Activated naive CD8-positive, alpha-beta T cell treated with anti-CD3 and anti-CD28 coated beads, Interleukin-2, amount 10 ng/mL, durations not matched to agents 7 days and 5 days (primary cell): ENCODE measurements at places on chromosomes 1 and 21. TPM values are rescaled to one million over a fixed set of nuclear protein-coding genes. Genes with fewer than 3 reads are reported as not detected.

DNA sequence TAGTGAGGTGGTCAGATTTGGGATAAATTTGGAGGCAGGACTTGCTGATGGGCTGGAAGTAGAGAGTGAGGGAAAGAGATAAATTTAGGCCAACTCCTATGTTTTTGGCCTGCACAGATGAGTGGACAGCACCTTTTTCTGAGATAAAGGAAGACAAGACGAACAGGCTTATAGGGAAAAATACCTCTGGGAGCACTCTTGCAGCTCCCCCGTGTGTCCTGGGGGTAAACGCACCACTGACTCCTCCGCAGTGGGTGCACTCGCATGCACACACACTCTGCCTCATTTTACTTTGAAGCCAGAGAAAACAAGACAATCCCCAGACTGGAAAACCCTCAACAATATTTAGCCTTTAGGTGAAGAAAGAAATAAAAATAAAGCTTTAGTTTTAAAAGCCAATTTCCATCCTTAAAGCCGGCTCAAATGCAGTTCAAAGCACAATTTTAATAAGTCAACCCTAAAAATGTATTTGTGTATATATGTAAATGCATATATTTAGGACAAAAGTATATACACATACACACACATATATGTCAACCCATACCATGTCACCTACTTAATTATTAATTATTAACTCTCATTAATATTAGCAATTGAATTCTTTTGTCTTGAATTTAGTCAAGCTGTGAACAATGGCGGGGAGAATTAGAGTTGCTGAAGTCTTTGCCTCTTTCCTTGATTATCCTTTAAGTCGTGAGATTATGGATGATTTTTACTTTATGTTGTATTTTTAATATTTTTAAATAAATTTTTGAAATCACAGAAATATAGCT lies 341.8 kb downstream of the ZNF326 start:
- H3K27ac ChIP-seq: no peak overlapping the region
- no peaks in the 10 kb centered on the region for H3K27me3 ChIP-seq
- no peaks in the 10 kb centered on the region for H3K36me3 ChIP-seq

DNA sequence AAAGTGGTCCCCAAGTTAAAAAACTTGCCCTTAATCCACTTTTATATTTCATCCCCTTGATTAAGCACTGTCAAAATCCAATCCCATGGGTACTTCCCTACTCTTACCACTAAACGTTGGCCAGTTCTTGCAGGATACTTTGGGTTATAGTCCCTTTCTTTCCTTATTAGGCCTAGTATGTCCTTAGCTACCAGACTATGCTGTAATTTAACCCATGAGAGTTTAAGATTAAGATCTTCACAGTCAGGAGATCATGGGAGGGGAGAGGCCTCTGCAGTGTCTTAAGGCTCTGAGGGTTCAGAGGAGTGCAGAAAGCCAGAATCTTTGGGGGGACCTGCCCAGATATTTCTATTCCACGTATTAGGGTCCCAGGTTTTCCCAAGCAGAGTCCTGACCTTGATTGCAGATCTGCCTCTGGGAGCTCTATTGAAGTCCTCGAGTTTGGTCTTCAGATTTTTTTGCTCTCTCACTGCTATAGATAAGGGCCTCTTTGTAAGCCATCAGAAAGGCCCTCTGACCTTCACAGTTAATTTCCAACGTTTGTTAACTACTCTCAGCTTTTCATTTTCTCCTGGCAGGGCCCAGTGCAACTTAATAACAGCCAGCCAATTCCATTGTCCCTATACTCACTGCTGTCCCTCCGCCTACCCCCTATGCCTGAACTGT lies 9.0 kb upstream of the CGN start:
- no peak for DNase-seq
- no peak overlapping the region for H3K27ac ChIP-seq
- H3K4me1 ChIP-seq: peaks cover 2% of the 10 kb centered on the region

GRCh38 chr1:82565146-82565545 lies 764.4 kb downstream of the ADGRL2 start:
- no peak overlapping the region for H3K4me3 ChIP-seq
- H3K36me3 ChIP-seq: no peaks in the 10 kb centered on the region
- DNase-seq: no peak
- no peak overlapping the region for H3K27ac ChIP-seq
- no peaks in the 10 kb centered on the region for H3K27me3 ChIP-seq

GRCh38 chr1:179807291-179807690 lies 64.2 kb downstream of the FAM163A start:
- H3K27me3 ChIP-seq: peaks cover 2% of the 10 kb centered on the region
- no peaks in the 10 kb centered on the region for H3K36me3 ChIP-seq
- peaks cover 4% of the 10 kb centered on the region for H3K4me1 ChIP-seq
- H3K4me3 ChIP-seq: no peak overlapping the region
- H3K27ac ChIP-seq: no peak overlapping the region
- DNase-seq: no peak

DNA sequence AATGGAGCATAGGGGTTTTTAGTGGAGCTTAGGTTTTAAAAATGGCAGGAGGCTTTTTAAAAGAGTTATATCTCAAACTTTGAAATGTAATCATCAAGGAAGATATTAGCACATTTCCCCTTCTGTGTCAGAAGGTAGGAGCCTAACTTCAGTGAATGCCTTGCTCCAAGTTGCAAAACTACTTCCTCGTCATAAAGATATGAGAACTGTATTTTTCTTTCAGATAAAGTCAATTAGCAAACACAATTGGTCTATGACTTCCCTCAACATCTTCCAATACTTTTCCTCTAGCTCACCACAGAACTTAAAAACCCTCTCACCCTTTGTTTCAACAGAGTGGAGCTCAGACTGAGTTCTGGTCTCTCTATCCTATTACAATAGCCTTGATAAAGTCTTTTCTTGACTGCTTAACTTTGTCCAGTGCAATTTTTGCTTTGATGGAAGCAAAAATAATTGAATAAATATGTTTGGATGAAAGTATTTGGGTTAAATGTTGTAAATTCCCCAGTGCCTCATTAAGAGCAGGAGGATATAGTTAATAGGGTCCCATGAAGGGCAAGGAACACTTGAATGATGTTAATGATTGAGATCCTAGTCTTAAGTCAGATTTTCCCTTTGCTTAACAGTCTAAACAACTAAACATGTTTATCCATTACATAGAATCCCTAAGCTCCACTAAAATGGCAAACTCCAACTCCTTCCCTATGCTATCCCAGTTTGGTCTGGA lies 58.9 kb downstream of the TNFSF18 start:
- H3K4me3 ChIP-seq: no peak overlapping the region
- no peak for DNase-seq
- H3K27me3 ChIP-seq: no peaks in the 10 kb centered on the region

DNA sequence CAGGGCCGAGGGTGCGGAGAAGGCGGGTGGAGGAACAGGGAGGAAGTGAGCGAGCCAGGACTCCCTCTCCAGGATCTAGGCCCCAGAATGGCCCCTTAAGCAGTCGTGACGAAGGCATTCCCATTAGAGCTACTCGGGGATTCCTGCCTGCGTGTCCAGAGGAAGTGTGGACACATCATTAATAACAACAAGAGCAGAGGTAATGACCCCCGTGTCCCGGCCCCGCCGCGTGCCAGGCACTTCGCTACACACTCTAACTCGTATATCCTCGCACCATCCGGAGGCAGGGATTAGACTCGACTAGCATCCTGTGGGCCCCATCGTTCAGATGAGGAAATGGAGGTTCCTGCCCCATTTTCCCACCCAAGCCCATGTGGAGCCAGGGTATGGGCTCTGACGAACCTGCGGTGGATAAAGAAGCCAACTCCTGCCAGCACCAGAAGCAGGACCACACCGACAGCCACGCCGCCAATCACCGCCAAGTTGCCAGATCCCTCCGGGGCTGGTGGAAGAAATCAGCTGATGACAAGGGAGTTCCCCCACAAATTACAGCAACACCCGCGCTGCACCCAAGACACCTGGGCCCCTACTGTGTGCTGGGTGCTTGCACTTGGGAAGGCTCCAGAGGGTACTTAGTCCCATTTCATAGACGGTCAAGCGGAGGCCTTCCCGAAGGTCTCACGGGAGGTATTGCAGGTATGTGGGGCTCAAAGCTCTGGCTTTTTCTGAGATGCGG lies 21.6 kb downstream of the EPHA2 start:
- H3K36me3 ChIP-seq: no peaks in the 10 kb centered on the region
- DNase-seq: no peak
- H3K27me3 ChIP-seq: peaks cover 2% of the 10 kb centered on the region
- H3K4me1 ChIP-seq: no peaks in the 10 kb centered on the region
- no peak overlapping the region for H3K4me3 ChIP-seq
- no peak overlapping the region for H3K27ac ChIP-seq

DNA sequence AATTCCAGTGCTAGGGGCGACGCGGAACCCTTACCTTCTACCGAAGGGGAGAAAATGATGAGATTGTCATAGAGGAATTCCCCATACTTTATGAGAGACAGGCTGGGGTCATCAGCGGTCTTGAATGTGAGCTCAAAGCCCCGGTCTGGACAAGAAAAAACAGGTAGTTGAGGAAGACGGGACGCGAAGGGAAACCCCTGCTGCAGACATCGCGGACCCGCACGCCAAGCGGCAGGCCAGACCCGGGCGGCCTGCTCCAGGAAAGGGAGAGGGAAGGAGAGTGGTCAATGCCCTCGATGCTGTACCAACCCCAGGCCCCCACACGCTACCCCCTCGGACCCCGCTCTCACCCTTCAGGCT lies 342 bp downstream of the DDOST start:
- H3K4me1 ChIP-seq: peaks cover 32% of the 10 kb centered on the region
- peak overlapping the region; percentile 94 for H3K4me3 ChIP-seq
- DNase-seq: no peak

GRCh38 chr1:248686815-248687214 lies 15.8 kb downstream of the OR14I1 start:
- H3K27ac ChIP-seq: no peak overlapping the region
- DNase-seq: no peak
- H3K4me1 ChIP-seq: peaks cover 1% of the 10 kb centered on the region
- peaks cover 6% of the 10 kb centered on the region for H3K27me3 ChIP-seq
- H3K4me3 ChIP-seq: no peak overlapping the region

GRCh38 chr1:14650951-14651350 lies 52.5 kb downstream of the KAZN start:
- DNase-seq: no peak
- H3K27me3 ChIP-seq: no peaks in the 10 kb centered on the region
- H3K27ac ChIP-seq: no peak overlapping the region
- no peak overlapping the region for H3K4me3 ChIP-seq
- H3K4me1 ChIP-seq: no peaks in the 10 kb centered on the region

GRCh38 chr1:112983537-112984131 lies 27.6 kb upstream of the SLC16A1 start:
- DNase-seq: no peak
- H3K27me3 ChIP-seq: no peaks in the 10 kb centered on the region

DNA sequence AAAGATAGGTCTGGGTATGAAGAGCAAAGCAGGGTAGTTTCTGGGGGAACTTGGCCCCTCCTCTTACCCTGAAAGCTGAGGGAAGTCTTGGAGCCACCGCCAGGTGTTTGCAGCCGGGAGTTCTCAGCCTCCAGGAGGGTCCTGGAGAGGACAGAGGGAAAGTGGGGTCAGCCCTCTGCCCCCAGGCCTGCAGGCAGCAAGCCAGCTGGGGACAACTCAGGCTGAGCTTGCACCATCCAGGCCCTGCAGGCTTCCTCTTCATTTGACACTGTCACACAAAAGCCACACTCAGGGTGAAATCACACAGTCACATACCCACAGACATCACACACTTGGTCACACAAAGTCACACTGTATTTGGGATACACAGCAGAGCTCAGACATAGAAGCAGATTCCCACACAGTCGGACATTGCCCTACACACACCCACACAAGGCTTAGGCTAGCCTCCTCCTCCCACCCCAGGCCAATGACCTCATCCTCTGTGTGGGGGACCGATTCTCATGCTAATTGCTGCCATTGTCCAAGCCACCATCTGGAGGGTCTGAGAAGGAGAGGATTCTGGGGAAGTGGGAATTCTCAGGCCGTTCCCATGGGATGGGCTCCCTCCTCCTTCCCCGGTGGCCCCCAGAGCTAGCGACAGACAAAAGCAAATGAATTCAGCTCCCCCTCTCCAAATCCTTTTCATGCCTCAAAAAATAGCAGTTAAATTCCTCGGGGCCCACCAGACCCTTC lies 3.7 kb downstream of the NES start:
- peaks cover 54% of the 10 kb centered on the region for H3K27me3 ChIP-seq
- DNase-seq: no peak
- no peak overlapping the region for H3K27ac ChIP-seq
- H3K4me1 ChIP-seq: peaks cover 6% of the 10 kb centered on the region
- H3K4me3 ChIP-seq: no peak overlapping the region

- DNase-seq: no peak
- peaks cover 33% of the 10 kb centered on the region for H3K27me3 ChIP-seq
- H3K4me3 ChIP-seq: no peak overlapping the region
- no peak overlapping the region for H3K27ac ChIP-seq
- H3K4me1 ChIP-seq: peaks cover 41% of the 10 kb centered on the region
Measured at GRCh38 chr1:159829822-159830465, 3.3 kb downstream of the SLAMF8 start.

GRCh38 chr1:27672750-27673112 lies 739 bp upstream of the IFI6 start:
- DNase-seq: no peak
- H3K4me1 ChIP-seq: peaks cover 22% of the 10 kb centered on the region
- H3K27me3 ChIP-seq: no peaks in the 10 kb centered on the region
- H3K27ac ChIP-seq: peak overlapping the region; percentile 95
- peaks cover 15% of the 10 kb centered on the region for H3K36me3 ChIP-seq
- peak overlapping the region; percentile 97 for H3K4me3 ChIP-seq

DNA sequence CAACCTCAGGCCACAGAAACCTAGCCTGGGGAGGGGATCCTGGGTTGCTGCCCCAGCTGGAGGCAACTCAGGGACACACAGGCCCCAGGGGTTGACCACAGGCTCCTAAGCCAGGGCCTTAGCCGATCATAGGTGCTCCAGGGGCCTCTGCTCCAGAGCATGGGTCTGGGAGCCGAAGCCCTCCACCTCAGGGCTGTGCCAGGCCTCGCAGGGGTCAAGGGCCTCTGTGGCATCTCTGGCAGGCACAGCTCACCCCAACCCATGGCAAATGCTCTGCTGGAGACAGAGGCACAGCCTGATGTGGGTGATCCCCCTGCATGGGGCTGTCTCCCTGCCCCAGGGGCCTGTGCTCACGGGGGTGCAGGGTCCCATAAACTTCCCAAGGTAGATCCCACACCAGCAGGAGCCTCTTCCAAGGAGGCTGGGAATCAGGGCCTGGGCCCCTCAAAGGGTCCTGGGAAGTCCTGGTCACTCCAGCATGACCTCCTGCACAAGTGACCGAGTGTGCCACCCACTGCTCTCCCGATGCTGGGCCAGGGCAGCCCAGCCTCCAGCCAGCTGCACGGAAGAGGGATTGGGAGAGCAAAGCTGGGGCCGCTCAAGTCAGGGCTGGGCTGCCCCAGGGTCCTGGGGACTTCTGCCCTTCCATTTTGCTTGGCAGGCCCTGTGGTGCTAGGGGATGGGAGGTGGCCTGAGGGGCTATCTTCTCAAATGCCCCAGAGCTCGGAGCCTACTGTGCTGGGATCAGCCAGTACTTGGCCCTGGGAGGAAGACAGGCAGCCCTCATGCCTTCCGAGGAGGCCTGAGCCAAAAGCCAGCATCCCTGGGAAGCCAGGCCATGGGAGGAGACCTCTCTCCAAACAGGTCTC lies 22.2 kb upstream of the PRSS38 start:
- H3K27ac ChIP-seq: no peak overlapping the region
- no peak overlapping the region for H3K4me3 ChIP-seq
- peaks cover 3% of the 10 kb centered on the region for H3K4me1 ChIP-seq
- H3K36me3 ChIP-seq: no peaks in the 10 kb centered on the region
- no peak for DNase-seq
- H3K27me3 ChIP-seq: peaks cover 2% of the 10 kb centered on the region

GNB1 gene
- 353 TPM for total RNA-seq

MAN1C1 gene
- 20.9 TPM for total RNA-seq

KPNA6 gene
- total RNA-seq: 63.8 TPM

CAPZB gene
- total RNA-seq: 395 TPM
